Esophagus mucosa (tissue), 1 donor: ENCODE measurements at places on chromosomes 6 and 20. TPM values are rescaled to one million over a fixed set of nuclear protein-coding genes. Genes with fewer than 3 reads are reported as not detected.

DNA sequence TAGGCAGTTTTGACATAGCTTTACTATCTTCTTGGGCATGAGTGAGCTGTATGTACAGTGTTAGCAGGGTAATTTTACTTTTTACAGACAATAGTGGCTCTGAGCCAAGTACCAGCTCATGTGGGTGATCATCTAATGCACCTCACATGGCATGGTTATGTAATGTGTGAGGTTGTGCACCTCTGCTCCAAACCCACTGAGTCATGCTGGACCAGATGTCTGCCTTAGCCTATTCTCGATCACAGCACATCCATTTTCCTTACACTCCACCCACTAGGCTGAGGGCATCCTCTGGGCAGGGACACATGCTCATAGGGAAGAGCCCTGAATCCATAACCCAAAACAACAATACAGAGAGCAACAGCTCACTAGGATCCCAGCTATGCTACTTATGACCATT lies 71.6 kb upstream of the FBXL4 start:
- ATAC-seq: no peak

DNA sequence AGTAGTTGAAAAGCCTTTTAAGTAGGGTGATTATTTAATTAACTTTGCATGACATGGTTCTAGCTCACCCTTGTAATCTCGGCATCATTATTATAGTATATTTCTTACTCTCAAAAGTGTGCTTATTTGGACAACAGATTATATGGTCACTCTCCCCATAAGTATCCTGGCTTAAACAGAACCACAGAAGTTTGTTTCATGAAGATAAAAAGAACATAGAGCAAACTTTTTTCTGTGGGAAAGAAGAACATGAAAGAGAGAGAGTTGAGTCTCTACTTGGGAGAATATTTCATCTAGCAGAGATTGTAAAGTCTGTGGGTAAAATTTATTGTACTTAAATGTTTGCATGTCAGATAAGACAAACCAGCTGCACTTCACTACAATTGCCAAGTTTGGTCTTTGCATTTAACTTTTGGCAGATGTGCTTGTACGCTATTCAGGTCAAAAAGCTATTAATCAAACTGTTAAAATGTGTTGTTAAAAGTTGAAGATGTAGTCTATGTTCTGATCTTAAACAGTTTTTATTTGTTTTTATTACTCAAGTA lies 33.4 kb upstream of the PRIM2 start:
- ATAC-seq: no peak

DNA sequence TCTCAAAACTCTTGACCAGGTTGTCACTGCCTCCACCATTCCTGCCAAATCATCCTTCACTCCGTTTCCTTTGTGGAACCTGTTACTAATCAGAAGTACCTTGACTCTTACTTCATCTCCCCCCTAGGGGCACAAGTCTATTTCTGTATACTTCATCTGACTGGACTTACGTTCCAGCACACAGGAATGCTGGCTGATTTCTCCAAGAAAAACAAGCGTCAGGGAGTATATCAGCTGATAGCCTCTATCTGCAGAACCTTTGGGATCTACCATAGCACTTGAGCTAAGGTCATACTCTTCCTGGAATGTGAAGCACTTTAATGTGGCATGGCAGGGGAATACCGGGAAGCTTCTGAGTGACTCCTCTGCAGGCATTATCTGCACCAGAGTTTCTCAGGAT lies 178.1 kb upstream of the MOCS1 start:
- ATAC-seq: no peak

- ATAC-seq: no peak
Observed at GRCh38 chr20:62269871-62270270, 31.6 kb downstream of the OSBPL2 start.

DNA sequence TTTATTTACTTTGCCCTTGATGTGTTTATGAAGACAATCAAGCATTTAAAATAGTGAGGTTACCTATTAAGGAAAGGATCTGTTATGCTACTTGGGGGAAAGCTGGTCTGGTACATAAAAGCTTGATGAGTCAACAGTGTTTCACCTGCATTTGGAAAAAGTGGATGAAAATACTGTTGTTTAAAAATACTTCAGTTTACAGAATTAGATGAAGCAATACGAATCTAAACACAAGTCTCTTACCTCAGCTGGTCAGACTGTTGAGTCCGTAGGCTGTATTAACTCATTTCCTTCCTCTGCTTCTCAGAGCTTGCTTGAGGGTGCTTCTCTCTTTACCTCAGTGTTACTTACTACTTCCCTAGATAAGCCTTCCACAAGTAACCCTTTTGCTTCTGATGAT lies 36.1 kb downstream of the NKX2-4 start:
- ATAC-seq: no peak

DNA sequence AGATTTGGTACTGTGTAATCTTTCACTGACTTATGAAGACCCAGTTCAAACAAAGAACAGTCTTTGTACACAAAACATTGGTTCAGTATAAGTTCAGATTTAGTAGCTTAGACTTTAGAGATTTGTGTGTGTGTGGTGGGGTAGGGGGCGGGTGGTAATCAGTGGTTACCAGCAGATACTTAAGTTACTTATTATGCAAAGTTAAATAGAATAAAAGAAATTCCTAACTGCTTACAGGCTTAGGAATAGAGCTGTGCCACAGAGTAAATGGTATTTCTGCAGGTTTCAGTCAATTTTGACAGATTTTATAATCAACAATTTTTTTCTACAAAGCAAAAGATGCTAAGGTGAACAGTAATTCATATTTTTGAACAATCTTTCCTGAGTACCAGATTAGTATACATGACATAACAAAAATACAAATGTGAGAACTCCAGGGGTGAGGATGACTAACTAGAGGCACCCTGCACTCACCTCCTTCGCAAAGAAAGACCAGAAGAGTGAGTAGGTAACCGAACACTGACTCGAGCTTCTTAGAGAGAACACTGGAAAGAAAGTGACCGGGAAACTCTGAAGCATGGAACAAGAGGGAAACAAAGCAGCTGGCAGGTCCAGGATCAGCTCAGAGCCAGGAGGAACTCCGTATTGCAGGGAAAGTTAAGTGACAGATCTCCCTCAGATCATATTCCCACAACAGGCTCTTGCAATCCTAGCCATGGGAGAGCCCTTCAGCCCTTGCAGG lies 560.6 kb downstream of the COL12A1 start:
- ATAC-seq: no peak

- ATAC-seq: peak; percentile 36
Observed at GRCh38 chr20:31712112-31712553, 10.5 kb downstream of the BCL2L1 start.

GRCh38 chr20:31894980-31895675 lies 24.7 kb downstream of the TTLL9 start:
- peak; percentile 84 for ATAC-seq

DNA sequence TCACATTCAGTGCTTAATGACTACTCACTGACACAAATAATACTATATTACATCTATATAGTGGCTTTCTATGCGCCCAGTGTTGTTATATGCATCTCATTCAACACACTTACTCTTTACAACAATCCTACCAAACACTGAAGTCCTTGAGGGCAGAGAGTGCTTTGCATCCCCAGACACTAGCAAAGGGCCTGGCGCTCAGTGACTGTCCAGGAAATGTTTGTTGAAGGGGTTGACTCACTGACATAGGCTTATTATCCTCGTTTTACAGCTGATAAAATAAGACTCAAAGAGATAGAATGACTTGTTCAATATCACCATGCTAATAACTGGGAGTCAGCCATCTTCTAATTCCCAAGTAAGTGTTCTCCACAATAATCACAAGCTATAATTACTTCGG lies 163.3 kb downstream of the ARHGAP18 start:
- ATAC-seq: no peak

- ATAC-seq: no peak
Observed at GRCh38 chr6:139369568-139370282, 4.7 kb downstream of the CITED2 start.

- peak; percentile 85 for ATAC-seq
Observed at GRCh38 chr6:1325461-1326309, 13.8 kb downstream of the FOXQ1 start.

DNA sequence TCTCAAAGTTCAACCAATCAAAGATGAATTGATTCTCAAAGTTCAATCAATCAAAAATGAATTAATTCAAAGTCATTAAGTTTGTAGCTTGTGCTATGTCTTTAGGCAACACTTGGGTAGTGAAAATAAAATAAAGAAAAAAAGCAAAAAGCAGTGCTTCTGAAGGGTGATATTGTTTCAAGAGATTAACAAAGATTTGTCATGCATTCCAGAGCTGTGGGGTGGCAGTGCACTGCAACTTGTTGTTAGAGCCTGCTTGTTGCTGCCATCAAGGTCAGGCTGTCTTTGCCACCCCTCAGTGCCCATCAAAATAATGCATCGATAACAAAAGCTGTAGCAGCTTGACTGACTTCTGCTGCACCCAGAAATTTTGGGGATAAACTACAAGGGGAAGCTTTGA lies 128.6 kb downstream of the RNF144B start:
- no peak for ATAC-seq

GRCh38 chr6:90646940-90647339 lies 60.1 kb upstream of the MAP3K7 start:
- ATAC-seq: no peak

- ATAC-seq: no peak
Observed at GRCh38 chr6:15344192-15344519, 98.3 kb downstream of the JARID2 start.

DNA sequence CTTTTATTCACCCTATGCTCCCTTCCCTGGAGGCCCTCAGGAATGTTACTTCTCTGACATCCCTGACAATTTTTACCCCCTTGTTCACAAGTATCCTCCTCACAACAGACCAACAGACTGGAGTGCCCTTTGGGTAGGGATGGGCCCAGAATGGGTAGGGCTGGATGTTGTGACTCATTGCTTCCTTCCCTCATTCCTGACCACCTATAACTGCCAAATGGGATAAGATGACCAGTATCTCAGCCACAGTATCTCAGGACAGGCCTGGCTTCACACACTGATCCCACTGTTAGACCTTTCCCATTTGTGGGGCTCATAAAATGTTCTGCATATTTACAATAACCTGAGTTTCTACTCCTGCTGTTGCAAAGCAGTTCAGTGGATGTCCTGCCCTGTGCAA lies 223.0 kb upstream of the LRFN2 start:
- ATAC-seq: peak; percentile 31

DNA sequence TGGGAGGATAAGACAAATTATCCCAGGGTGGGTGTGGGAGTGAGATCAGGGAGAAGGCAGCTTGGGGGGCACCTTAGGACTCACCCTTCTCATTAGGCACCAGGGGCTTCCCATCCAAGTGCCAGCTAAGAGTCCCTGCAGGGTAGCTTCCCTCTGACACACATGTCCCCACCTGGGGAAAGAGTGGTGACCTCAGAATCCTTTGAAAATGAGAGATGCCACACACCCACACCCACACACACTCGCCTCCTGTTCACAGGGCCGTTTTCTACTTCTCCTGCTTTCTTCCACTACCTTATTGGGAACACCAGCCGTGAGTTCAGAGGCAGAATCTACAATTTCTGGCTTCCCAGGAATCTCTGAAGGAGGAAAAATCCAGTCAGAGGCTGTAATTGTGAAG lies 1.0 kb downstream of the AGER start:
- no peak for ATAC-seq

DNA sequence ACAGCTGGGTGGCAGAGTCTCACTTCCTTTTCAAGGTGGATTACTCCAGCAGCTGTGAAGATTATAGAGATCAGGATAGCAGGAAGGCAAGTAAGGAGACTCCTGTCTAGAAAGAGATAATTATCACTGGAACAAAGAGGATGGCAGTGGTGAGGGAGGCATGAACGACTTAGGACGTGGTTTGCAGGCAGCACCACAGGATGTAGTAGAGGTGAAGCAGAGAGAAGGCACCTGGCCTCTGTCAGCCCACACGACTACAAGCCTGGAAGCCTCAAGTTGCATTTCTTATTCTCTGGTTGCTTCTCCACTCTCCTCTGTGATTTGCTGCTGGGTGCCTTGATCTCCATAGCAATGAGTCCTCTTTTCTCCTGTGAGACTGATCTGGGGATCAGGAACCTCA lies 62.7 kb downstream of the TSHZ2 start:
- no peak for ATAC-seq

DNA sequence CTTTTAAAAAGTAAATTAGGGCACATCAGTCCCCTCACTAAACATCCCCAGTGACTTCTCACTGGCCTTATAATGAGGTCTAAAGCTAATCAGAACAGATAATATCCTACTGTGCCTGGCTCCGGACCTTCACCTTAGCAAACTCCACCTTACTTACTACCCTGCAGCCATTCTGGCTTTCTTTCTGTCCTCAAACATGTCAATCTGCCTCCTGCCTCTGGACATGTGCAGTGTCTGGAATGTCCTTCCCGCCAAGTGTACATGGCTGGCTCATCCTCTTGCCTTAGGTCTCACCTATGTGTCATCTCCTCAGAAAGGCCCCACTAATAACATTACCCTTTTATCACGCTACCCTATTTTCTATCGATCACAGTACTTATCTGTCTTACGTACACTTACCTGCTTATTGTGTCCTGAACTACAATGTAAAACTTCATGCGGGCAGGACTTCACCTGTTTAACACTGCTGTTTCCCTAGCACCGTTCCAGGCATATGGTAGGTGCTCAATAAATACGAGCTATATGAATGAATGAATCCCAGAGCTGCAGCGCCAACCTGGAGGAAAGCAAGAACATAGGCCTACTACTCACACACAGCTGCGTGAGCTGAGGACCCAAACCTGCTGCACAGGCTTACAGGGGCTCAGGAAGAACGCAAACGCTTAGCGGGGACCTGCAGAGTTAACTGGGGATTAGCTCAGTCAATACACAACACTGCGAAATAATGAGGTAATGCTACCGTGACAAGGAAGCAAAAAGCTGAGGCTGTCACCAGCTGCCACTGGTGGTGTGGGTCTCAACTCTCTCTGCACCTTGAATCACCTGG lies 991 bp downstream of the UQCC2 start:
- ATAC-seq: peak; percentile 36

GRCh38 chr6:87623248-87623647 lies 33.3 kb downstream of the ORC3 start:
- peak; percentile 75 for ATAC-seq

- peak; percentile 85 for ATAC-seq
Observed at GRCh38 chr6:6678185-6678671, 89.7 kb downstream of the LY86 start.

GRCh38 chr6:74879234-74879633 lies 326.6 kb downstream of the COL12A1 start:
- ATAC-seq: peak; percentile 74

DNA sequence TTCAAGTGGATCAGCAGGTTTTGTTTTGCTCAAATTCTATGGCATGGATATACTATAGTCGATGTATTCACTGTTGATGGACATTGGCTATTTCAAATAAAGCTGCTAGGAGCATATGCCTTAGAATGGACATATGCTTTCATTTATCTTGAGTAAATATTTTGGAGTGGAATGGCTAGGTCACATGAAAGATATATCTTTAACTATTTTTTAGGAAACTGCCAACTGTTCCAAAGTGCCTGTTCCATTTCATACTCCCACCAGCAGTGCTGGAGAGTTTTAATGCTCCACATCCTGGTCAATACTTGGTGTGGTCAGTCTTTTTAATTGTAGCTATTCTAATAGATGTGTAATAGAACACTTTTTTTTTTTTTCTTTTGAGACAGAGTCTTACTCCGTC lies 81.1 kb upstream of the PIM1 start:
- ATAC-seq: no peak

TNNC2 gene
- not detected for total RNA-seq

PTCRA gene
- not detected for total RNA-seq

OTOR gene
- not detected for total RNA-seq

ECT2L gene
- not detected for total RNA-seq

KCNQ5 gene
- 0.96 TPM for total RNA-seq

POU5F1 gene
- total RNA-seq: 0.40 TPM

SLC22A1 gene
- 0.44 TPM for total RNA-seq

RSPH9 gene
- not detected for total RNA-seq

PREX1 gene
- 2.7 TPM for total RNA-seq

SLC17A3 gene
- not detected for total RNA-seq

RIPOR2 gene
- 2.1 TPM for total RNA-seq

MMP24 gene
- total RNA-seq: 0.08 TPM
